ENCODE measurements at places on chromosomes 2 and 18.

DNA sequence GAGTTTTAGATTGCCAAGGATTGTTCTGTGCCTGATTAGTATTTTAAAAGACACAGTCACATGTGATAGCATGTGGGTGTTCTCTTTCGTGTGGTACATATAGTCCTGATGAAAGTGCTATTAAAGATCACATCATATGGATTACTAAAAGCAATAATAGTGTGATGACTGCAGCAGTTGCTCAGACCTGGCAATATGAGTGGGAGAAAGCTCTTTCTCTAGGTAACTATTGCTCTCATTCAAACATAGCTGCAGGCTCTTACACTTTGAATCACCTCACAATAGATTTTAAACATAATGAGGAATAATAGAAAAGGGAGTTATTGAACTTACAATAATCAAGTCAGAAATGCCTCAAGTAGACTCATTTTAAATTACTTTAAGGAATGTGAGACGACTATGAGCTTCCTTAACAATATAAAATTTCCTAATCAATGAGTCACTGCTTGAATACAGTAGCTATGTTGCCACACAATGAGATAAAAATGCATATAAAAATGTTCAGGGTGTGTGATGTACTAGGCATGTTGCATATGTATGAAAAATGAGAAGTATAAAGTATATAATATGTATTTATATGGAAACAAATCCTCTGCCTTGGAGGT, 452.1 kb downstream of the TMX3 start:
- no peak for DNase-seq

DNA sequence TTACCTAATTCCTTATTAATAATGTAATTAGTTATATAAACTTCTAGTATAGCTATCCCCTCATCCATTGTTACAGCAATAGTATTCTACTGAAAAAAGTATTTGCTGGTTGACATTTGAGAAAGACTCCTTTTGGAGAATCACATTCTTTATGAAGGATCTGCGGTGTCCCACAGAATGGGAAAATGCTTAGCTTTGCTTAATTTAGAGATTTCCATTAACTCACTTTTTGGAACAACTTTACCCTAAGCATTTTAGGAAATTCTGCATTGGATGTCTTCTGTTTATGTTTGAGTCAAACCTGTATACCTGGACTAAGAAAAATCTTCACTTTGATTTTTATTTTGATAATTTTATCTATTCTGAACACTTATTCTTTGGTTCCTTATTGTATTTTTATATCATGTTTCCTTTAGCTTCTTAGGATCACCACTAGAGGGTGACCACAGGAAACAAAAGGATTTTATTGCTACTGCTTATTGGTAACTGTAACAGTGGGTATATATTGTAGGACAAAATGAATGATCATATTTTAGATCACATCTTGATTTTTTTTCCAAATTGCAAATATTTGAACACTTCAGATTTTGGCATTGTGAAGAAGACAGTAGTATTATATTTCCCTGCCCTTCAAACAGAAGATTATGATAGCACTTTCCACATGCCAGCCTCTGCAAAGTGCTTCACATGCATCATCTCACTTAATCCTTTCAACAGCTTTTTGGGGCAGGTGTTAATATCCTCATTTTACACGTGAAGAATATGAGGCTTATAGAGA, 79.6 kb downstream of the MIB1 start:
- no peak for DNase-seq

DNA sequence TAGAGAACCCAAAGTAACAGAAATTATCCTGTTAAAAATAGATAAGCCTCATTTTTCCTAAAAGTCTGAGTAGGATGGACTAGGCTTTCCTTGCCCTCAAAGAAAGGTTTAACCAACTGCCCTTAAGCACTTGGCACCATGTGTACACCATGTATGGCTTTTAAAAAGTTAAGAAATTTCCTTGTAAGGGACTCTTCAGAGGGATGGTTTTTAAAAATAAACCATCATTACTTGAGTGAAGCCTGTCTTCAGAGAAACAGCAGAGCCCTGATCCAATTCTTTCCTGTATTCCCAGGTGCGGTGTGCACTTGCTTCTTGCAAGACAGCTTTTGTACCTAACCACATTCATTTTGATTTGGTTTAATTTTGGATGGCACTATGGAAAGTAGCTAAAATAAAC, 1.1 kb upstream of the NEMP2 start:
- no peak for DNase-seq

- DNase-seq = no peak
Measured at GRCh38 chr2:60447943-60448342, 105.5 kb downstream of the BCL11A start.

- DNase-seq = no peak
Measured at GRCh38 chr2:200199576-200200263, 106.8 kb upstream of the SPATS2L start.

GRCh38 chr2:38515155-38516074, 87.3 kb downstream of the HNRNPLL start:
- DNase-seq = no peak

DNA sequence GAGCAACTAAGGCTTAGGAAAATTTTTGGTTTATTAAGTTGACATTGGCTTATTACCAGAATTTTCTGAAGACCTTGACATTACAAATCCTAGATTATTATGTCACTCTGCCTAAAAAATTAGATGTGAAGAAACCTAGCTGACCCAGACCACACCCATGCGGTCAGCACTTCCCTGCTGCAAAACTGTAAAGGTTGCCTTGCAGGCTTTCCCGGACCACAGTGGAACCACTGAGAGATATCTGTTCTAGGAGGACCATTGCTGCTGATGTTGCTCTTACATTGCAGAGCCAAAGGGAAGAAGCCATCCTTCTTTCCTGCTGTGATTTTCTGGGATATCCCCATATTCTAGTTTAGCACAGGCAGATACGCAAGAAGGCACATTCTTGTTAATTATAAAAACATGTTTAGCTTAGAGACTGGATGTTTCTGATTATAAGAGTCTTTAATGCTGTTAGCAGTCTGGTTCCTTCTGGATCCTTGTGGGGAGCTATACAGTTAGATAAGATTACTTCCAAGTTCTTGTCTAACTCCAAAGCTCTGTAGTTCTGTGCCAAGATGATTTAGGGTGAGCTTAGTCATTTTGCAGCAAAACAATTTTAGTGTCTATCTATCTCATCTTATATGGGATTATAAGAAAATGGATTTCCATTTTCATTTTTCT, 70.2 kb downstream of the AOX1 start:
- no peak for DNase-seq

Data from activated T-helper 1 cell treated with anti-CD3 and anti-CD28 coated beads, Interleukin-2, amount 50 U/mL, for 16 hours (primary cell).